ENCODE measurements at places on chromosomes 1 and 21. TPM values are rescaled to one million over a fixed set of nuclear protein-coding genes. Genes with fewer than 3 reads are reported as not detected.

LAMB3 gene
- 3.4 TPM for total RNA-seq

GRCh38 chr1:32239790-32240139, 7.3 kb upstream of the FAM167B start:
- no peak for DNase-seq

- no peak for DNase-seq
Observed at GRCh38 chr1:209823143-209824041, 4.4 kb upstream of the UTP25 start.

DNA sequence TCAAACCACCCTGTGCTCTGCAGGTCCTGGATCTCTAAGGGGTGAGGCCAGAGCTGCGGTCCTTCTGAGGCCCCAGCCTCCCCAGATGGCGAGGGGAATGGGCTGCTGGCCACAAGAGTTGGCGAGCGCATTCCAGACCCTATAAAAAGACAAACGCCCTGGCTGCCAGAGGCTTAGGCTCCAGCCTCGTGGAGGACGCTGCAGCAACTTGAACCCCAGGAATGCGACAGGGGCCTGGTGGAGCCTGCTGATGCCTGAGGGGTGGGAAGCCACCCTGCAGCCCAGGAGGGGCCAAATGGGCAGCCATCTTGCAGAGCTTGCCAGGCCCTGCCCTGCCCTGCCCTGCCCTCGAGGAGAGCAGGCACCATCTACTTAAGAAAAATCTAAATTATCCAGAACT, 8.6 kb downstream of the CACNA1S start:
- no peak for DNase-seq

ZNF593OS gene
- total RNA-seq = not detected

TMPRSS3 gene
- not detected for total RNA-seq

DNA sequence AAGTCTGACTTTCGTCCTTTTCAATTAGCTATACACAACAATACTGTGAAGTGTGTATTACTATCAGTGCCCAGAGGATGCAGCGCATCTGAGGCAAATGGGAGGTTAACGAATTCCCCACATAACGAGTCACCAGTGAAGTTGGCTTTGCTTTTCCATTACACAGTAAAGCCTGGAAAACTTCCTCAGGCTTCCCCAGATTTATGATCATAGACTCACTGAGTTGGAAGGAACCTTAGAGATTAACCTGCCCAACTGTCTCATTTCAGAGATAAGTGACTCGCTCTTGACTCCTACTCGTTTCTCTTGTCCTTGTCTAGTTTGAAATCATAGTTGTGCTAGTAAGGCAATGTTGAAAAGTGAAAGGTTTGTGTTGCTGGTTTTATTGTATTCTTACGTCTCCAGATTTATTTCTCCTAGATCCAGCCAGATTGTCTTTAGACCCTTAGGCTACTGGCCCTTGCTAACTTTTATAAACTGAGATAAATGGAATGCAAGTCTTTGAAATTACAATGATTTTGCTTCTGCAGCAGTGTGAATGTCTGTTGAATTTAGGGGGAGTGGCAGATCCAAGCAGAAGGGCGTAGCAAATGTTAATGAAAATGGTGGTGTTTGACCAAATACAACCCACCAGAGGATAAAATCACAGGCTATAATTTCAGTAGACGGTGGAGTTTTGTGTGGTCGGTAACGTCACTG, 17.3 kb downstream of the S1PR1 start:
- DNase-seq = no peak

MROH9 gene
- not detected for total RNA-seq

DNA sequence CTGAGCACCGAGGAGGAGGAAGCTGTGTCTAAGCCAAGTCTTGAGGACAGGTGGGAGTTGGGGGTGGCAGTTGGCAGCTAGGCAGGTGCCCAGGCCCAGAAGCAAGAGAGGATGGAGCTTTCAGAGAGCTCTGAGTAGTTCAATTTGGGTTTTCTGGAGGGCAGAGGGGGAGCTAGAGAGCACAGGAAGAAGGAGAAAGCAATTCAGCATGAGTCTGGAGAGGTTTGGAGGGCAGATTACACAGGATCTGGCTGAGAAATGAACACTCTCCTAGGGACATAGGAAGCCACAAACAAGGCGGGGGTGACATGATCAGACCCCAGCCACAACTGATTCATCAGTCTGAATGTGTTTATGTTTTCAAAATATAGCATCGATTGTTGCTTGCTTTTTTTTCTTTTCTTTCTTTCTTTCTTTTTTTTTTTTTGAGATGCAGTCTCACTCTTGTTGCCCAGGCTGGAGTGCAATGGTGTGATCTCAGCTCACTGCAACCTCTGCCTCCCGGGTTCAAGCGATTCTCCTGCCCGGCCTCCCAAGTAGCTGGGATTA, 23.8 kb downstream of the PTPRF start:
- no peak for DNase-seq

DNA sequence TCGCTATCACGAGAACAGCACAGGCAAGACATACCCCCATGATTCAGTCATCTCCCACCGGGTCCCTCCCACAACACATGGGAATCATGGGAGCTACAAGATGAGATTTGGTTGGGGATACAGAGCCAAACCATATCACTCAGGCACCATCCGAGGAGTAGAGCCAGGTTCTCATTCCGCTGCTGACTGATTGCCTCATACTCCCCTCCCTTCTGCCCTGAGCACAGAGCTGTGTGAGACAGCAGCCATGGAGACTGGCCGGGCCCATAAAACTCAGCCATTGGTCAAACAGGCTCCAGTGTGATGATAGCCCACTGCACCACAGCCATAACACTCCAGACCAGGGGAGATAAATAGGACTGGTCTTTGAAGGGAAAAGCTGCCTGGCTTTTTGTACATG, 22.6 kb downstream of the TTC4 start:
- DNase-seq = no peak

GRCh38 chr21:34043333-34043732, 30.0 kb upstream of the MRPS6 start:
- DNase-seq = no peak

DNA sequence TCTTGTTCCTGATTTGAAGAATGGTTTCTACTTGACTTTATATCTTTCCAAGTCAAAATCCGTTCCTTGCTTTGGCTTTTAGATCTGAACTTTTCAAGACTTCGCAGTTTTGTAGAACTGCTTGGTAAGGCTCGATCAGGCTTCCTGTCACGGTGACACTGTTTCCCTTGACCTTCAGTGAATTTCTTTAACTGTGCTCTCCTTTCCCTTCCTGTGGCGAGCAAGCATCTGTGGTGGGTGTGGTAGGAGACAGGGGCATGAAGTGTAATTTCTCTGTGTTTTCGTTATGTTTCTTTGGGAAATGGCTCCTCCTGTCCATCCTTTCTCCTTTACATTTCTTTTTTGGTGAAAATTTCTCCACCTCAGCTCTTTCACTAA, 10.4 kb downstream of the STYXL2 start:
- DNase-seq = no peak

HSD3B1 gene
- not detected for total RNA-seq

MMP23B gene
- 87.2 TPM for total RNA-seq

RHEX gene
- 36.7 TPM for total RNA-seq

DNA sequence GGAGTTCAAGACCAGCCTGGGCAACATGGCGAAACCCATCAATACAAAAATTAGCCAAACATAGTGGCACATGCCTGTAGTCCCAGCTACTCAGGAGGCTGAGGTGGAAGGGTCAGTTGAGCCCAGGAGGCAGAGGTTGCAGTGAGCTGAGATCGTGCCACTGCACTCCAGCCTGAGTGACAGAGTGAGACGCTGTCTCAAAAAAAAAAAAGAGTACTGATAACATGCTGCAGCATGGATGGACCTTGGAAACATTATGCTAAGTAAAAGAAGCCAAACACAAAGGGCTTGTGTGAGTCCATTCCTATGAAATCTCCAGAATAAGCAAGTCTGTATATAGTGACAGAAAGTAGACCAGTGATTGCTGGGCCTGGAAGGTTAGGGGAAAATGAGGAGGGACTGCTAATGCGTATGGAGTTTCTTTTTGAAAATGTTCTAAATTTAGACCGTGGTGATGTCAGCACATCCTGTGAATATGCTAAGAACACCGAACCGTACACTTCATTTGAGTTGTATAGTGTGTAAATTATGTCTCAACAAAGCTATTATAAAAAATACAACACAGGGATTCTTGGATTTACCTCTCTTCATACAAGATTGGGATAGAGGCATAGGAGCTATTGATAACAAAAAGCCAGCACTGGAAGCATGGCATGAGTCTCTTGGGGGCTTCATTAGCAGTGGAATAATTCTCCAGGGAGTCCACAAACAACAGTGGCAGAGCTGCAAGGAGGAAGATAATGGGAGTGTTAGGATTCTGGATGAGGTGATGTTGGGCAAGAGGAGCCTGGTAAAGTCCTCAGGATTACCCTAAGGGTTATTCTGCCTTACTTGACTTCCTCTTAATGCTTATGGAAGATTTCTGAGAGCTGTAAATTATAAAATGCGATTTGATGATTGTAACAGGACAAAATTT, 73.5 kb downstream of the TTC3 start:
- no peak for DNase-seq

DNA sequence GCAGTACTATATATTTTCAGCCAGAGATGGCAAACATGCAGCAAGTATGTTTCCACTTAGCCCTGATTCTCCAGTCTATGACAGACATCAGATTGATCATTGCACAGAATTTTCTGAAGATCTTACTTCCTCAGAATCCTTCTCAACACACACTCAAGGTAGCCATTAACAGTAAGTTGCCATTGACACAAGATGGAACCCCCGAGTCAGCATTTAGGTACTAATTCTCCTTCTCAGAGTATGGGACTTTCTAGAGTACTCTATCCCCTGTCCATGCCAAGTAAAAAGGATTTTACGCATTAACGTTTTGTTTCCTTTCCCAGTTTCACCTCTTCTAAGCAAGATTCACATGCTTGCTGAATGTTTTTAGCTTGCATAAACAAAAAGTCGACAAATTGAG, 63.5 kb downstream of the SGIP1 start:
- no peak for DNase-seq

- DNase-seq = no peak
Observed at GRCh38 chr21:33761441-33762036, 119.2 kb downstream of the ITSN1 start.

DNA sequence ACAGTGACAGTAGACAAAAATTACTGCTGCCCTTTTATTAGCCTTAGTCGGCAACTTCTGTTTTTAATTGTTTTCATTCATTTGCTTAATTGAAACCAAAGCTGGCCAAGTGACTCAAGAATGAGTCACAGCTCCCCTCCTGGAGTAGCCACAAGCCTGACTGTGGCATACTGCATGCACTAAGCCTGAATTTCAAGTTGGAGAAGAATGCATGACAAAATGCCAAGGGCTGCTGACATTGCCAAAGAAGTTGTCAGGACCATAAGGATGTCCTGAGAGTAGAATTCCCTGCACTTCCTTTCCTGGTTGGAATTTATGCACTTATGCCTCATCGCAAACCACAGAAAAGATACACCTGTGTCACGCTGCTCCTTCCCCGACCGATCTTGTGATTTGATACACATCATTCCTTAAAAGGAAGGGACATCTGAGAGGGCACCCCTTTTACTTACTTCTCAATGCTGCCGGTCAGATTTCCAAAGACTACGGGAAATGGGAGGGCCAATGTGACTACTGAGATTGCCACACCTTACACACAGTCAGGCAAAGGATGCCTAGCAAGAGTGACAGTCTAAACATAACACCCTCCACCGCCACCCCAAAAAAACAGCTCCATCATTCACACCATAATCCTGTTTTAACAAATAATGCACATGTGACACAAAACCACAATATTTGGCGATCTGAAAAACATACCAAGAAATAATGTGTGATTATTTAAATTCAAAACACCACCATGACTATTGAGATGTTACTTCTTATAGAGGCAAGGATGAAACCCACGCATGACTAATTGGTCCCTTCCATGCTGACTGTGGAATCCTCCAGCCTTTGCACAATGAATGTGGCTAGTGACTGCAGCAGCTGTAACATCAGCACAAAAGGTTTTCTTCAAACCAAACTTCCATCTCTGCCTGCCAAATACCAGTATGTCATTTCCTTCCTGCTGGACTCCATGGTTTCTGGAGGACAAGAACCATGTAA, 28.2 kb downstream of the VAV3 start:
- no peak for DNase-seq

GRCh38 chr1:246448373-246448772, 58.7 kb downstream of the SMYD3 start:
- no peak for DNase-seq

- DNase-seq = no peak
Observed at GRCh38 chr1:215220346-215220745, 137.8 kb downstream of the KCNK2 start.

KCNE2 gene
- not detected for total RNA-seq

GRCh38 chr1:200305806-200306205, 104.0 kb downstream of the ZNF281 start:
- DNase-seq = no peak

DNA sequence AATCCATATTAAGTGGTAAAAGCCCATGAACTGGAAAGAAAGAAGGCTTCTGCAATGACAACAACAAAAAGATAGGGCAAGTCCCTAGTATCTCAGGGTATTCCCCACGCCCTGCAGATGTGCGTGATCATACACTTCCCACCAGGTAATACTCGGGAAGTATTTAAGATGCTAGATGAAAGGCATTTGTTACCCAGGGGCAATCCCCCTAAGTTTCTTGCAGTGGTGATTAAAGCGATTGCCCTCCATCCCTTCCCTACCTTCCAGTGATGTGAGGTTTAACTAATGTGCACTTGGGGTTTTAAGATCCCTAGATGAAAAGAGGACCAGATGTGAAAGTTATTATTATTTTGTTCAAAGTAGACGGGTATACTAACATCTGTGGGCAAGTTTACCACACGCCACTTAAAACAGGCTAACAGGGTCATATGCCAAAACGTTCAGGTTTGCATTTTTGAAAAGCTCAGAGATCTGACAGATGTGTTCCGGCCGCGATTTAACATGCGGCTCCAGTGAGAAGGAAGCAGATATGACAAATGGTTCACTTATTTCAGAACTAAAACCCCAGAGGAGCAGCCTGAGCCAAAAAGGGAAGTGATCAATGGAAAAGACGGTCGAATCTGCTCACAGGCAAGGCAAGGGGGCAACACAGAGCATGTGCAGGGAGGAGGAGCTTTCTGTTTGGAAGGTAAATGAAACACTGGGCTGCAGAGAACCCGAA, 17.4 kb downstream of the TIAM1 start:
- no peak for DNase-seq

DNA sequence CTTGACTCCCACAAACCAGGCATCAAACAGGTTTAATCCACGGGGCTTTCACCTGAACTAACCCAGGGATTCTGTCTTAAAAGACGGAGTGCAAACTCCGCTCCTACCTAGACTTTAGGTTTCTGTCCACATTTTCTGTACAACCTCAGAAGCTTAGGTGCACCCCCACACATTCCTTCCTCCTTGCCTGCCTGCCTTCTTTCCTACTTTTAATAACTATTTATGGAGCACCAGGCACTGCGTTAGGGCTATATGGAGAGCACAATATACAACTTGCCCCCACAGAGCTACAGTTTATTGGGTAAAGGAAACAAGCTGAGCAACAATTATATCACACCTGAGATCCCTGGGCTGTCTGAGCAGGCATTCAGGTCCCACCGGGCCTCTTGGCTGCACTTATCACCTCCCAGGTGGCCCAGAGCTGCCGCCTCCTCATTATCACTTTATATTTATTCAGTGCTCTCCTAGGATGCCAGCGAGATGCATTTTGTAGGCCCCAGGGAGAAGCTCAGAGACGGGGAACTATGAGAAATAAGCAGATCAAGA, 64.1 kb downstream of the DNTTIP2 start:
- no peak for DNase-seq

All from thoracic aorta (tissue), 2 donors.